ENCODE measurements at places on chromosomes 7 and 10. TPM values are rescaled to one million over a fixed set of nuclear protein-coding genes. Genes with fewer than 3 reads are reported as not detected.

DNA sequence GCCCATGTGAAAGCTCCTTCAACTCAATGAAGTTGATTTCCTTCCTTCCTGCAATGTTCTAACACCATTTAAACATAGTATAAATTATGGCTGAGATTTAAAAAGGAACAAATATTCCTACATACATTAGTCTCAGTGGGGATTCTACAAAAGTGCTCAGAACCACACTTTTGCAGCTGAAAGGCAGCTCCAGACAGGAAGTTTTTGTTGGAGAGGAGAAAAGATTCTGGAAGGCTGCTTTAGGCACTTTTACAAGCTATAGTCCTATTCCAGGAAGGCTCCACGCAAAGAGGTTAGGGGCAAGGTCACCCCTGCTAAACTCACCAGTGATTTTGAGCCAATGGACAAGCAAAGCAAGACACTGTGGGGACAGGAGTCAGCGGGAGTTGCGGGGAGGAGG is 179.2 kb upstream of the CDCA7L start:
- no peak for DNase-seq
- no peaks in the 10 kb centered on the region for H3K36me3 ChIP-seq
- H3K27ac ChIP-seq = no peak overlapping the region
- H3K27me3 ChIP-seq = no peaks in the 10 kb centered on the region
- peaks cover 4% of the 10 kb centered on the region for H3K4me1 ChIP-seq
- no peak overlapping the region for H3K4me3 ChIP-seq

- H3K4me3 ChIP-seq = peak overlapping the region; percentile 31
- no peaks in the 10 kb centered on the region for H3K27me3 ChIP-seq
These were observed 27.8 kb downstream of the ZNF33A start for GRCh38 chr10:38038107-38038931.

DNA sequence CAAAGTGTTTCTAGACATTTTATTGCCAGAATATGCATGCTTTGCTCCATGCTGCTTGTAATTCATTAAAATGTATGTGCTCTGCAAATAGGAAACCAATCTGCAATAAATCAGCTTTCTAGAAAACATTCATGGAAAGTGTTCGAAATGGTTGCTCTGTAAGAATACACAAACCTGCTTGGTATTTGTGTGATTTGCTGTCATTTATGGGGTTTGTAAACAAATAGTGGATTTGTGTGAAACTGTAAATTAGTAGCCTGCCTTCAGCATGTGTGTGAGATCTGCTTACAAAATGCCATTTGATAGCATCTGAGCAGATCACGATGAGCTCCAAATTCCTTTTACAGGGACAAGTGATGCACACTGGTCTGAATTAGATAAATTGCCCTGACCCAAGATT is 219.0 kb upstream of the CSTF2T start:
- no peaks in the 10 kb centered on the region for H3K36me3 ChIP-seq
- H3K27me3 ChIP-seq = no peaks in the 10 kb centered on the region
- H3K4me3 ChIP-seq = no peak overlapping the region
- no peak overlapping the region for H3K27ac ChIP-seq

GRCh38 chr7:39291628-39292410 is 274.4 kb upstream of the YAE1 start:
- peaks cover 4% of the 10 kb centered on the region for H3K27me3 ChIP-seq
- no peaks in the 10 kb centered on the region for H3K36me3 ChIP-seq
- no peak overlapping the region for H3K27ac ChIP-seq
- no peak overlapping the region for H3K4me3 ChIP-seq
- DNase-seq = no peak

The DEPP1 gene
- not detected for total RNA-seq

The LIPM gene
- not detected for total RNA-seq

The MEOX2 gene
- total RNA-seq = not detected

The VWC2 gene
- total RNA-seq = not detected

All from natural killer cell (primary cell).